ENCODE measurements at places on chromosomes 1 and 21.

DNA sequence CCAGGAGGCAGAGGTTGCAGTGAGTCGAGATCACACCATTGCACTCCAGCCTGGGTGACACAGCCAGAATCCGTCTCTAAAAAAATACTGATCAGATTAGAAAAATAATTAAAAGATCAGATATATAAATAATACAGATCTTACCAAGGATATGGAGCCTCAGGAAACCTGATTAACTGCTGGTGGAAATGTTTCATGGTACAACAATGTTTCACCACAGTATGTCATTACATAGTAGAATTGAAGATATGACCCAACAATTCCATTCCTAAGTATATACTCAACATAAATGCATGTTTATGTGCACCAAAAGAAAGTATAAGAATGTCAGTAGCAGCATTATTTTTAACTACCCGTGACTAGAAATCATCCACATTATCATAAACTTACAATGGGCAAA lies 41.7 kb downstream of the CD53 start:
- no peak for DNase-seq

GRCh38 chr1:81752840-81753239 lies 47.9 kb upstream of the ADGRL2 start:
- no peak for DNase-seq

DNA sequence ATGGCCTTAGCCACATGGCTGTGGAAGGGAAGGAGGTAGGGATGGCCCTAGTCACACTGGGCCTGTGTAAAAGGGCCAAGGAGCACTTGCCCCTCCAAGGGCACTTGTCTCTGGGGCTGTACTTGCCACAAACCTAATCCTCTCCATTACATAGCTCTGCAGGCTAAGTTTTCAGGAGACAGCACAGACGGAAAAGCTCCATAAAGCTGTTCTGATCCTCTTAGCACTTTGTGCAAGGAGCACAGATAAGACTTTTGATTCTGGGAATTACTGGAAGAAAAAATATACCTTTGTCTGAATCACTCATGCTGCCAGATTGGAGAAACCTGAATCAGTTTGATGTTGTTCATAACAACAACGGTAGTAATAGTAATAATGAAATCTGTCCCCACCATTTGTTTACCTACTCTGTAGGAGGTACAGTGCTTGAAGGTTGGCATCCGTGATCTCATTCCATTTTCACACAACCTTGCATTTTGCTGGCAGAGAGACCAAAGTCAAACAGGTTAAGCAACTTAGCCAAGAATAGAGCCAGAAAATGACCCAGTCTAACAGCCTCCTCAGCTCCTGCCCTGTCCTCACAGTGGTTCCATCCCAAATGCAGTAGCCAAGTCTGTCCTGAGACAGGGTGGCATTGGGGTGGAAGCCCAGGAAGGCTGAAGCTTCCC lies 207.1 kb downstream of the ROR1 start:
- DNase-seq = no peak

GRCh38 chr1:76314730-76315129 lies 240.2 kb downstream of the ST6GALNAC3 start:
- DNase-seq = no peak

DNA sequence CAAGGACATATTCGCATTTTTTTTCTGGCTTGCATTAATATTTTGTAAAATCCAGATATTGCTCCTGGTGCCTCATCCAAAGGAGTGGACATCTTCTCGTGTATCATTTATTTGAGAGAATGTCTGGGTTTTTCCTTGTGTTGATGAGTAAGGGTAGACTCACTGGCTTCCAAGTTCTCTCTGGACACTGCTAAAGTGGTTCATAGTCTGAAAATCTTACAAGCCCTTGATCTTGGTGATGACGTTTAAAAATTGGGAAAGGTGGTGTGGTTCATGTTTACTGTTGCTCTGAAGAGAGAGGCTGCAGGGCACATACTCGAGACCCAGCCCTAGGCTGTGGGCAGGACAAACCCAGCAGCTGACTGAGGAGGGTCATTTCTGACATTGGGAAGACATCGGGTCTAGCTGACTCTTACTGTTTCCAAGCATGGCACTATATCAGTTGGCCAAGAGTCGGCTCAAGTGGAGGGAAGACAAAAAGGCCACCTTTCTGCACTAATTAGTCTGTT lies 296.2 kb downstream of the LMX1A start:
- DNase-seq = no peak

- no peak for DNase-seq
These were observed 45.4 kb upstream of the POFUT2 start for GRCh38 chr21:45332981-45333582.

GRCh38 chr1:170881268-170882265 lies 53.8 kb upstream of the MROH9 start:
- no peak for DNase-seq

DNA sequence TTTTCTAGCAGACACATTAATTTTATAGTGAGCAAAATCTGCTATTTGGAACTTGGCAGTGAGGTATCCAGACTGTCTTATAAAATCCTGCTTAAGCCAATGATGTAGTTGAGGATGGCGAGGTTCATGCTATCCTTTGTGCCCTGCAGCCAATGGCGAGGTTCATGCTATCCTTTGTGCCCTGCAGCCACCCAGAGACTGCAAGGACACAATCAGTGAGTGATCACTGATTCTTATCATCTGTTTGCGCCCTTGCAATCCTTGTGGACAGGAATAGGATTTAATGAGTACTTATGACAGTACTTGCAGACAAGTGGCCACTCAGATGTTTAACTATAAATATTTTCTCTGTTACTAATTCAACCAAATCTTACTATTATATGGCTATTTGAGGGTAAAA lies 112.6 kb downstream of the EIF4G3 start:
- no peak for DNase-seq

DNA sequence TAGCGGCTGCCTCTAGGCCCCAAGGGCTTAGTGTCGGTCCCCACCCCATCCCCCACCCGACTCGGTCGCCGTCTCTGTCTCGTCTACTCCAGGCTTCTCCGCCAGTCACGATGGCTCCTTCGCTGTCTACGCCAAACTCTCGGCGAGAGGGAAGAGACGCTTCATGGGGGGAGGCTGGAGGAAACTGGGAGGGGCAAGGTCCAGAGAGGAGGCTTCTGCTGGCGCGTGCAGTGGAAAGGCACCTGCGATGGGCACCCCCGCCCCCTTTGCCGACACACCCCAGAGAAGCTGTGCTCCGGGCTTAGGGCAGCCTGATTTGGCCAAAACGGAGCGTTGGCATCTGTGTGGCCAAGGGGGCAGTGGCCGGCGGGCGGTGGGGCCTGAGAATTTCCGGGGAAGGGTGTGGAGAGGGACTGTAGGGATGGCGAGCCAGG lies 1.2 kb upstream of the CSMD2 start:
- DNase-seq = no peak

DNA sequence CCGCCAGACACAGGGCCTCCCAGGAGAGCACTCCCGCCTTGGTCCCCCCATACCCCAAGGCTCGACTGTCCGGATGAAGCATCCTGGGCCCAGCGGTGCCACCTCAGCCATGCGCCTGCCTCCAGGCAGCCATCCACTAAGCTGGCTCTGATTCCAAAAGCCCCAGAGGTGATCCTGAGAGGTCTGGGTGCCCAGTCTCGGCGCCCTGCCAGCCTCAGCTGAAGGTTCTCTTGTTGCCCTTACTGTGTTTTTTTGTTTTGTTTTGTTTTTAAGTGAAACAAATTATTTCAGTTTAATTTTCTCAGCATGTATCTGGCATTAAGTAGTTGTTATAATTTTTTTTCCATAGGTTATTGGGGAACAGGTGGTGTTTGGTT lies 44.9 kb downstream of the NUAK2 start:
- DNase-seq = no peak

- no peak for DNase-seq
These were observed 12.8 kb upstream of the COG2 start for GRCh38 chr1:230629511-230629910.
